ENCODE measurements at places on chromosomes 7 and 10. TPM values are rescaled to one million over a fixed set of nuclear protein-coding genes. Genes with fewer than 3 reads are reported as not detected.

GRCh38 chr10:70035531-70035930, 17.1 kb upstream of the MACROH2A2 start:
- no peaks in the 10 kb centered on the region for H3K36me3 ChIP-seq
- no peak overlapping the region for H3K27ac ChIP-seq
- no peak for DNase-seq
- H3K4me3 ChIP-seq, result no peak overlapping the region
- H3K27me3 ChIP-seq, result no peaks in the 10 kb centered on the region

AOAH gene
- total RNA-seq, result 29.9 TPM

GRCh38 chr10:59499460-59499859, 137.1 kb upstream of the FAM13C start:
- H3K27me3 ChIP-seq, result no peaks in the 10 kb centered on the region
- no peak overlapping the region for H3K4me3 ChIP-seq
- no peak overlapping the region for H3K27ac ChIP-seq
- H3K4me1 ChIP-seq, result no peaks in the 10 kb centered on the region
- H3K36me3 ChIP-seq, result no peaks in the 10 kb centered on the region

DNA sequence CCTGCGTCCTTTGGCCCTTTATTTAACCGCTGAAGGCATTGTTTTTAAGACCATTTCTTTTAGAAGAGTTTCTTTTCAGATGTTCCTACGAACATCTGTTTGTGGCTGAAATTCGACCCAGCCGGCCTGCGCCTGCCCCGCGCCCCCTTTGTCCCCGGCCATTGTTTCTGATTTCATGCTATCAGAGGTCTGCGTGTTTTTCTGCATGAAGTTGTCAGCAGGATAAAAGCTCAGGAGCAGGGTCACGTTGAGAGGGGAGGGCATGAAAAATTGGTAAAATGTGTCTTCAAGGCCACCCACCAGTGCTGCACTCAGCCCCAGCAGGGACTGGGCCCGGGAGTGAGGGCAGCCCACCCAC, 43.1 kb downstream of the NKX6-2 start:
- no peak for DNase-seq
- H3K36me3 ChIP-seq, result peaks cover 5% of the 10 kb centered on the region
- no peaks in the 10 kb centered on the region for H3K27me3 ChIP-seq
- H3K4me1 ChIP-seq, result no peaks in the 10 kb centered on the region
- no peak overlapping the region for H3K27ac ChIP-seq

DNA sequence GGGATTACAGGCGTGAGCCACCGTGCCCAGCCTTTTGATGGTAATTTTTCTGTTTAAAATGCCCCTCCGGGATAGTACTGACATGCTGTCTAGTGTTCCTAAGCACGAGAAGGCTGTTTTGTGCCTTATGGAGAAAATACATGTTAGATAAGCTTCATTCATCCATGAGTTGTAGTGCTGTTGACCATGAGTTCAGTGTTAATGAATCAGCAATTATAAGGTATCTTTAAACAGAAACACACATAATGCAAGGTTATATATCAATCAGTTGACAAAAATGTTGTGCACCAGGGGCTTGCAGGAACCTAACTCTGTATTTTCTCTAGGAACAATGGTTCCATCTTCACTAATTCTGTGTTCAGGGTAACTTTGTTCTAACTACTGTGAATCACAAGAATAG, 30.8 kb upstream of the HECW1 start:
- H3K36me3 ChIP-seq, result no peaks in the 10 kb centered on the region
- H3K4me1 ChIP-seq, result no peaks in the 10 kb centered on the region
- no peaks in the 10 kb centered on the region for H3K27me3 ChIP-seq
- no peak overlapping the region for H3K27ac ChIP-seq
- DNase-seq, result no peak
- H3K4me3 ChIP-seq, result no peak overlapping the region

GPR15LG gene
- total RNA-seq, result not detected

DNA sequence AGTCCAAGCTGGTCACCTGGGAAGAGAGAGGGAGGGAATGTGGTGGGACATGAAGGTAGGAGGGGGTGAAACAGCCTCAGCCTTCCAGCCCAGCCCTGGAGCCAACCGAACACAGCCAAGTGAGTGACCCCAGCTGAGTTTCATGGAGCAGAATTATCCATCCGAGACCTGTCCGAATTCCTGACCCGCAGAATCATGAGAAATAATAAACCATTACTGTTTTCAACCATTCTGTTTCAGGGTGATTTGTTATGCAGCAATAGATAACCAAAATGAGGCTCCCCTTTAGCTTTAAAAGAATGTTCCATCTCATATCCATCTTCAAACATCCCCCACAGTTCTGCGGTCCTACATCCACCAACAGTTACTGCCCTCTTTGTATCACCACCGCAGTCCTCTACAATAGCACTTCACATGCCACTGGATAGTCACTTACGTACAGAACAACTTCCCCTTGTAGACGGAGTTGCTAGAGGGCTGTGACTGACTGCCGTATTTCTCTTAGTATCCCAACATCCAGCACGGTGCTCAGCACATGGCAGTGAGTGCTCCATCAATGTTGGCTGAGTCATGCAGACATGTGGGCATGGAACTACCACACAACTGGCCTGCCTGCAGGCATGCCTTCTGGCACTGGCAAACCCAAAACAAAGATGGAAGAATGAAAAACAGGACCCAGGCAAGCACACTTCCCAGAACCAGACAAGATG, 18.5 kb downstream of the KIAA1549 start:
- H3K4me3 ChIP-seq, result no peak overlapping the region
- no peaks in the 10 kb centered on the region for H3K27me3 ChIP-seq
- H3K4me1 ChIP-seq, result peaks cover 13% of the 10 kb centered on the region
- no peak overlapping the region for H3K27ac ChIP-seq
- DNase-seq, result no peak

GRCh38 chr7:42274053-42274452, 37.0 kb upstream of the GLI3 start:
- no peak overlapping the region for H3K27ac ChIP-seq
- H3K36me3 ChIP-seq, result no peaks in the 10 kb centered on the region
- H3K27me3 ChIP-seq, result no peaks in the 10 kb centered on the region
- H3K4me3 ChIP-seq, result no peak overlapping the region

GRCh38 chr10:108848046-108848445, 1075.3 kb downstream of the XPNPEP1 start:
- DNase-seq, result no peak
- no peak overlapping the region for H3K4me3 ChIP-seq
- no peaks in the 10 kb centered on the region for H3K27me3 ChIP-seq
- no peaks in the 10 kb centered on the region for H3K36me3 ChIP-seq
- H3K4me1 ChIP-seq, result no peaks in the 10 kb centered on the region
- no peak overlapping the region for H3K27ac ChIP-seq

DNA sequence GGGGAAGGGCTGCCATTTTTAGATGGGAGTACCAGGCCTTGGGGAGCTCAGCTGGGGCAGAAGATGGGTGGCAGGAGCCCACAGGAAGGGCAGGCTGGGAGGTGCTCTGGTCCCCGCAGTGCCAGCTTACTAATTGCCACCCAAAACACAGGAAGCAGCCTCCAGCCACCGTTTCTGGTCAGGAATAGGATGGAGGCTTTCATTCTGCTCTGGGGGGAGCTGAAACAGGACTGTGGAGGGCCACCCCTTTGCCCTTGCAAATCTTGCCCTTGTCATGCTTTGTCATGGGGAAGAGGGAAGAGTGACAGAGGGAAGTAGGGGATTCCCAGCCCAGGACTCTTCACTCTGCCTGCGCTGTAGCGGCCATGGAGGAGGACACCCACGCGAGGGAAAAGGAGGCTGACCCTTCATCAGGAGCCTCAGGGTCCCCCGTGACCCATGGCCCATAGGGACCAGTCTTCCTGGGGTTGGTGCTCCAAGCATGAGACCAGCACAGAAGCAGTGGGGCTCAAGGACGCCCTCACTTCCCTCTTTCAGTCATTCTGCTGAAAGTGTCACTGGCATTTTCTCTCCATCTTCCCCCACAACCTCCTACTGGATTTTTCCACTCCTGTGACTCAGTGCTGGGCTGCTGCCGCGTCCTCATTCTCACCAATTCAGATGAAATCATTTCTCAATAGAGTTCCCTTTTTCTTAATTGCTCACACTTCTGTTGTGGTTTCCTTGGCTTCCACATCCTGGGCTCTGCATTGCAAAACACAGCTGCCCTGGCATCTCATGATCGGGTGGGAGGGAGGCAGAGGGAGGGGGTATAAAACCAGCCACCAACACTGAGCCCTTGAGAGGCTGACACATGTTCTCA, 61.9 kb downstream of the MKI67 start:
- no peaks in the 10 kb centered on the region for H3K27me3 ChIP-seq
- peak overlapping the region; percentile 92 for H3K27ac ChIP-seq
- H3K4me1 ChIP-seq, result peaks cover 23% of the 10 kb centered on the region

- no peak overlapping the region for H3K27ac ChIP-seq
- H3K27me3 ChIP-seq, result no peaks in the 10 kb centered on the region
- no peaks in the 10 kb centered on the region for H3K36me3 ChIP-seq
- no peaks in the 10 kb centered on the region for H3K4me1 ChIP-seq
- DNase-seq, result no peak
- H3K4me3 ChIP-seq, result no peak overlapping the region
Observed at GRCh38 chr7:133993547-133993946, 133.6 kb upstream of the LRGUK start.
